ENCODE measurements at places on chromosomes 11 and 22.
A peak's percentile ranks its signal among the peaks of the same experiment; 100 is the strongest.

DNA sequence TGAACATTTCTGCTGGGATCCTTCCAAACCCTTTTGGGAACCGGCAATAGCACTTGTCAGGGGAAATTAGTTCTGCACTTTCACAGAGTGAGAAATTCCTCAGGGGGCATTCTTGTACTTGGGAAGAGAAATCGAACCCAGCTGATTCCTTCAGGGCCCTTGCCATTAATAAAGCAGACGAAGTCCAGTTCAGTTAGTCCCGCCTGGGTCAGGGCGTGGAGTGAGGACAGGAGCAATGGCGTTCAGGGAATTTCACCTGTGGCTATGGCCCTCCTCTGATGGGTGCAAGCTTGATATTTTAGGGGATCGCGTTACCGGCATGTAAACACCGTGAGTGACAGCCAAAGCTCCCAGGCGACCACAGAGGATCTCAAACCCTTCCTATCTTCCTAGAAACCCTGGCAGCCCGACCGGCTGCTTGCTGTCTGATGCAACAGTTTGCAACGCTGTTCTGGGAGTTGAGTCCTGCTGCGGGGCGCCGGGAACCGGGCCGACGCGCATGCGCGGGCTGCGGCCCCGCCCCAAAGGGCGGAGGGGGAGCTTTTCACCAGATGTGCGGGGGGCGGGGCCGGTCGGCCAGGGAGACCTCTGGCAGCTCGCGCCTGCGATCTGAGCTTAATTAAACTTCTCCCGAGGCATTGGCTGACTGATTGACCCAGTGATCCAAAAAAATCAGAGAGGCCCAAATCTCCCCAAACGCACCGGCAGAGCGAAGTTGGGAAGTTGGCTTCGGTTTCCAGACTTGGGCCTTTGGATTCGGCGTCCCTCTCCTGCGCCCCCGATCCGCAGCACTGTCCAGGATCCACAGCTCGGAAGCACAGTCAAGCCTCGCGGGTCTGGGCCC is 34.3 kb upstream of the CREB3L1 start:
- DNase-seq = peak; percentile 63

- DNase-seq = no peak
Measured at GRCh38 chr11:12777208-12777874, 103.1 kb downstream of the TEAD1 start.

DNA sequence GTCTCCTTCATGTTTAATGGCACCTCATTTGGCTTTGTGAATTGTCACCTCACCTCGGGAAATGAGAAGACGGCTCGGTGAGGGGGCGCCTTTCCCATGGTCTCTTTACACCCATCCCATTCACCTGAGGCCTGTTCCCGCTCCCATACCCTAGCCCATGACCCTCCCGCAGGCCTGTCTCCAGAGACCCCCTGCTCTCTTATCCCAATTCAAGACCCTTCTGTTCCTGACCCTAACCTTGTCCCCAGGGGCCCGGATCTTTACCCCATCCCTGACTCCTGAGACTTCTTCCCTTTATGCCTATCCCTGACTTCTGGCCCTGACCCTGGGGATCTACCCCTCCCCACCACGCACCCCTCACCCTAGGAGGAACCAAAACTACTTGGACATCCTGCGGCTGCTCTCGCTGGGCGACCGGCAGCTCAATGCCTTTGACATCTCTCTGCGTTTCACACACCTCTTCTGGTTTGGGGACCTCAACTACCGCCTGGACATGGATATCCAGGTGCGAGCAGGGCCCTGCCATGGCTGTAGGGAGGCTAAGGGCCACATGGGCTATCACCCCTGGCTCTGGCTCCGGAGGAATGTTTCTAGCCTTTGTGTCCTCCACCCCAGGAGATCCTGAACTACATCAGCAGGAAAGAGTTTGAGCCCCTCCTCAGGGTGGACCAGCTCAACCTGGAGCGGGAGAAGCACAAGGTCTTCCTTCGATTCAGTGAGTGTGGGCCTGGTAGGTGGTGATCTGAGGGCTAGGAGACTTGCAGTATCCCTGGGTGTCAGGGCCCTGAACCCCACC is 7.9 kb downstream of the INPPL1 start:
- DNase-seq = no peak

- no peak for DNase-seq
Measured at GRCh38 chr11:114066046-114066648, 6.6 kb downstream of the ZBTB16 start.

- no peak for DNase-seq
Measured at GRCh38 chr11:106276859-106277436, 199.5 kb downstream of the AASDHPPT start.

DNA sequence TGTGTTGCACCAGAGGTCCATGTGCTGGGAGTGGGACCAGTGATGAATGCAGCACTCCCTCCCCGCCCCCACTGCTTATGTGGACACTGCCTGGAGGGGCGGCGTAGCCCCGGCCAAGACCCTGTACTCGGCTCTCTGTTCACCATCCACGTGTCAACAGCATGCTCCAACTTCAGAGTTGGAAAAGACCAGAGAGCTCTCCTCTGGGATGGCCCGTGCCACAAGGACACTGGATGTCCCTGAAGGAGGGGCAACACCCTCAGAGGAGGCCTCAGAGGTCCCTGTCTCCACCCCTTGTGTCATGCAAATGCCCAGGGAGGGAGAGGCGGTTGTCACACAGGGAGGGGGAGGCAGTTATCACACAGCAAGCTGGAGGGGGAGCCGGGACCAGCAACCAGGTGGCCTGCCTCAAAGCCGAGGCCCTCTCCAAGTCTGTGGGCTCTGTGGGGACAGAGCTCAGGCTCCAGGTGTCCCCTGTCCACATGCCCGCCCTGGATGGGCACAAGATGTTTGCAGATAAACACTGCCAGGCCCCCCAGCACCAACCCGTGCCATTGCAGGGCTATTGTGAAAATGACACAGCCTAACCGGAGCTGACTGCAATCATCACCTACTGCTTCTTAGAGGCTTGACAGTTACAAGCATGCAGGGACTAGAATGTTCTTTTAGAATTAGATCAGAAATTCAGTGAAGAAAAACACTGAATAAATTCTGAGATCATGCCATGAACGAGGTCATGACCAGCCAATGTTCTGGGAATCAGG is 121.1 kb downstream of the PHF21B start:
- DNase-seq = no peak

DNA sequence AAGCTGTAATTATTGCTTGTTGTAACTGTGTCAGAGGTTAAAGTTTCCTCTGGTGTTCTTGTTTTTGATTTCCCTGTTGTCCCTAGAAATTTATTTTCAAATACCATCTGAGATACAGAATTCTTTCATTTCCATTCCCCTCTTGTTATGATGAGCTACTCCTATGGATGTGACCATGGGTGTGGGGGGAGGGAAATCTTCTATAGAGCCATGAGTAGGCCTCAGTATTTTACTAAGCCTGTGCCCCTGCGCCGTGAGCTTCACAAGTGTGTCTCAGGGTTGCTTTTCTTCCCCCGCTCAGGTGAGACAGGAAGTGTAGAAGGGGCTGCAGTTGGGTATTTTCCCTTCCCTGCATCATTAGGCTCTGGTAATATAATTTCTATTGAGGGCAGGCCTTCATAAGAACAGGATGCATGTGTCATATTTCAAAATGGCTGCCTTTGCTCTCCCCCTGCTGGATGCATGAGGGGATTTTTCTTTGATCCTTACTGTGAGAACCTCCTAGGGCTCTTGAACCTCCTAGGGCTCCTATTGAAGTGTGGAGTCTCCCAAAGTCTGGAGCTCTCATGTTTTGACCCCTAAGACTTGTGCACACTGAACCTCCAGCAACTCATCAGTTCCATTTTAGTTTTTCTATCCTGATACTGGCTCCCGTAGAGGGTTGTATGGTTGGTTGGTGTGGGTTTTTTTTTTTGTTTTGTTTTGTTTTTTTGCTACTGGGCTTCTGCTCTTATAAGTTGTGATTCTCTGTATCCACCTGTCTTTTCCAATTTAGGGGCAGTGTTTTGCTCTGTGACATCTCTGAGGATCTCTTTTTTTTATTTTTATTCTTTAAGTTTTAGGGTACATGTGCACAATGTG is 658.2 kb downstream of the NTM start:
- no peak for DNase-seq

GRCh38 chr11:94751218-94751609 is 16.9 kb upstream of the AMOTL1 start:
- DNase-seq = no peak

DNA sequence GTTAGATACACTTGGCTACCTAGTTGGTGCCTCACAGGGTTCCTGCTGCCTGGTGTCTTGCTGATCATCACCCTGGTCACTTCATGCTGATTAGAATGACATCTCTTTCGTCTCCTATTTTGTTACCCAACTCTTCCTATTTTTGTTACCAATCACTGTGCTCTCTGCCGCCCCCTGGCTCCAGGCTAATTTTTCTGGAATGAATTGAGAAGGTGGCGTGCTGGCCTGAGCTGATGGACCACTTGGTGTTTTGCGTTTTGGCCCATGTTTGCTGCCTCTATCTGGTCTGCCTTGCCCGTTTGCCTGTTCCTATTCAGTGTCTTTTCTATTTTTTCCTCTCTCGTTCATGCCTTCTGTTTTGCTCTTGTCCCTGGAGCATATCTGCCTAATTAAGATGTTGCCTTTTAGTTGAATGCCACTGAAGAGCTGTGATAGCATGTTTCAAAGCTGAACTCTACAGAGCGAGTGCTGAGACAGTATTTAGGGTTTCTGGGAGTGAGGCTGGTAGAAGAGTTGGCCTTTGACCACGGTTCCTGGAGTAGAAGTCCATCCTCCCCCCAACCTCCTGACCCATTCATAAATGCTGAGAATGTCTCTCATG is 5.9 kb upstream of the ATF4 start:
- no peak for DNase-seq

DNA sequence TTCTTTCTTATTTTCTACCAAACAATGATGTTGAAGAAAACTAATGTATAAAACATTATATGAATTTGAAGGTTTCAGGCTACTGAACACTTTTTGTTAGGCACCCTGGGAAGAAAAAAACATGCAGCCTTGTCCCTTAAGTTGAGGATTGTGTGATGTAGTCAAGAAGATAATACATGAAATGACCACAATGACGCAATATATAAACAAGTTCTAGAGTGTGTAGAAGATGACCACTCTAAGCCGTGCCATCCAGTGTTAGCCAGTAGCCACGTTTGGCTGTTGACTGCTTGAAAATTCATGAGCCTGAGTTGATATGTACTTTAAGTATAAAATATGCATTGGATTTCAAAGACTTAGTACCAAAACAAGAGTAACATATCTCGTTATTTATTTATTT is 16.2 kb downstream of the SWAP70 start:
- no peak for DNase-seq

DNA sequence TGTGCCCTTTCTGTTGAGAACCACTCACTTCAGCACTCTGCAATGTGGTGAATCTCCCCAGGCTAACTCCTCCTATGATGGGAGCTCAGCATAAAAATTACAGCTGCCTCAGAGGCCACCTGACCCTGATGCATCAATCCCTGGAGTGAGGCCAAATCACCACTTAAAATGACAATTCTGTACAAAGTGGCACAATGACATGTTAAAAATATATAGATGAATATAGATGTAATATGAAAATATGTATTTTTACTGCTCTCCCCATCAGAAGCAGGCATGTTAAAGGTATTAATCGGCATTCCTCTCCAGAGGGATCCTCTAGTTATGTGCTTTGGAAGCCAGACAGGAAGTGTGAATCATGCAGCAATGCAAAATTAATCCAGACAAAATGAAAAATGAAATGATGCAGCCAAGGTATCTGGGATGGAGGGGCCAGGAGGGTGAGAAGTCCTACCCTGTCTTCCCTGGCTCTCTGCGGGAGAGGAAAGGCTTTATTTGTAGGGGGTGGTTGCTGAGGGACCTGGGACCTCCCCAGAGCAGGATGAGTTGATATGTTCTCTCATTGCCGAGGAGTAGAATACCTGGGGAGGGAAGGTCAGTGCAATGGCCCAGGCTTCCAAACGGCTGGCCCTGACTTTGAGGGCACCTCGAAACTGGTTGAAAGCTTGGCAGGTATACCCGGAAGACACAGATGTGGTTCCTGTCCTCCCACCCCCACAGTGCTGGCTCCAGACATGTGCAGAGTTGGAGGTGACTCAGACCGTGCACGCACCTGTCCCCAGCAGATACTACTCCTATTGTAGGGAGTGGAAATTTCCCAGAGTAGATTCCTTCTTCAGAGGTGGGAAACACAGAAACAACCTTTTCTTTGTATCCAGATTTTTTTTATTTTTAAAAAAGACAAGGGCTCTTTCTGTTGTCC is 347.9 kb upstream of the NCAM1 start:
- no peak for DNase-seq

DNA sequence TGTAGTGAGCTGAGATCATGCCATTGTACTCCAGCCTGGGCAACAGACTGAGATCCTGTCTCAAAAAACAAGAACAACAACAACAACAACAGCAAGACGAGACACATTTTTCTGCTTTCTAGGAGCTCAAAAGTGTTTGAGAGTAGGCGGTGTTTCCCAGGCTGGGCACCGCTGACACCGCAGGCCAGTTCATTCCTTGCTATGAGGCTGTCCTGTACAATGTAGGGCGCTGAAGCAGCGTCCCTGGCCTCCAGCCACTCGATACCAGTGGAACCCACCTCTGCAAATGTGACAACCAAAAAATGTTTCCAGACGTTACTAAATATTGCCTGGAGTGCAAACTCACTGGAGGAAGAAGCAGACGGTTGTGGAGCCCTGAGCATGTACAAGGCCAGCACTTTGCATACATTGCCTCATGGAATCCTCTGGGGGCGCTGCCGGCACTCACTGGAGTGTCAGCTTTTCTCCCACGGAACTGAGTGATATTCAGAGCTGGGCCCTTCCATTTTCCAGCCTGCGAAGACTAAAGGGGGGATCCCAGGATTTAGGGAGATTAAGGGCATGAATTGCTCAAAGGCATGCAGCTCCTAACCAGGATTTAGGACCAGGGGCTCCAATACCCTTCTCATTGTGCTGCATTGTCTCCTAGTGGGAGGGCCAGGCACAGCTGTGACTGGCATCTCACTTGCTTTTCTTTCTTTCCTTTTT is 5.8 kb upstream of the MIEF1 start:
- no peak for DNase-seq

DNA sequence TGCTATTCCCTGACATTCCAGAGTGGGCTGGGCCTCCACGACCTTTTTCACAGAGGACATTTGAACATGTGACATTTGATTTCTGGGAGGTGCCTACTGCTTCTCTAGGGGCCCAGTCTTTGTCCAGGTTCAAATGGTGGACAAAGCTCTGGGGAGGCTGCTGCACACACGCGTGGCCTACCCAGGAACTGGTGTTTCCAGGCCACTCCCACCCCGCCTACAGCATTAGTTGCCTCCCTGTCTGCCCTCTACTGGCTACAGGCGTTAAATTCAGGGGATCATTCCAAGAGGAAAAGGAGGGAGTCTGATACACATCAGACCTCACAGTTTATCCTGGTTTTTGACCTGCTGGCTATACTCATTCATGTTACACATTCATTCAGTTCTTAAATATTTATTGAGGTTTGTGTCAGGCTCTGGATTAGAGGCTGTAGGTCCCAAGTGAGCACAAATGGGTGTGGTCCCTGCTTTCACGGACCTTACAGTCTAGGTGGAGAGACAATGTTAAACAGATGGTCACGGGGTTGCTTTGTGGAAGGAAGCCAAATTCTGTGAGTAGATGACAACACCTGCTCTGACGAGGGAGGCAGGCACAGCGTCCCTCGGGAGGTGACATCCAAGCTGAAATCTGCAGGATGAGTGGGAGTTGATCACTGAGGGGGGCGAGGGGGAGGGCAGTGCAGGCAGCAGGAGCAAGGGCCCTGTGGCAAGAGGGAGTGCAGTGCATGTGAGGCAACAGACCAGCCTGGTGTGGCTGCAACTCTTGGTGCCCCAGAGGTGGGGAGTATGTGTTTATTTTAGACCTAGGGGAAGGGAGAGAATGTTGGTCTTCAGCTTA is 11.8 kb downstream of the TUB start:
- no peak for DNase-seq

Measured in stimulated activated CD8-positive, alpha-beta memory T cell treated with anti-CD3 and anti-CD28 coated beads, Interleukin-7, amount 100 ng/mL, for 1 hour (primary cell).